ENCODE measurements at places on chromosomes 5 and 9.

- DNase-seq = no peak
Observed at GRCh38 chr9:31243386-31243785, 1141.1 kb upstream of the ACO1 start.

GRCh38 chr5:146273109-146273508, 65.5 kb upstream of the POU4F3 start:
- no peak for DNase-seq

DNA sequence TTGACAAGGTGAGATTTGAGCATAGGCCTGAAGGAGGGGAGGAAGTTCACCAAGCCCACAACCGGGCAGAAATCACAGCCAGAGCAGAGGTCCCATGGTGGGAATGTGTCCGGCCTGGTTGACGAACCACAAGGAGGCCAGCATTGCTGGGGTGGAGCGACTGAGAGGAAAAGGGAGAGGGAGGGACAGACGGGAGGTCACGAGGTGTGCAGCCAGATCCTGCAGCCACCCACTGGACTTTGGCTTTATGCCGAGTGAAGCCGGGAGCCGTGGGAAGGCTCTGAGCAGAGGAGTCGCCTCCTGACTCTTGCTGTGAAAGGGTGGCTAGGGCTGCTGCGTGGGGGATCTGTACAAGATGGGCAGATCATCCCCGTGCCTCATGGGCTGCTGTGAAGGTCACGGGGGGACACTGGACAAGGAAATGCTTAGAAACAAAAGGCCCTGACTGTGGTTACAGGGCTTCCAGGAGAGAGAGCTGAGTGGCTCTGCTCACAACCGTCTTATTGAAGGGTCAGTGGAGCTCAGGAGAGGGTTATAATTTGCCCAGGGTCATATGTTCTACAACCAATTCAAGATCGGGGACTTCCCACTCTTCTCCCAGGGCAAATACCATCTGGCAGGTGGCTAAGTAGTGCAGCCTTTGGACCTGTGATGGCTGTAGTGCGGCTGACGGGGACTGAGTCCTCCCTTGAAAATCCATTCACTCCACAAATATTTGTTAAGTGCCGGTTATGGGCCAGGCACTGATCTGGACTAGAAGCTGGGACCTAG, 15.6 kb upstream of the CD74 start:
- no peak for DNase-seq

DNA sequence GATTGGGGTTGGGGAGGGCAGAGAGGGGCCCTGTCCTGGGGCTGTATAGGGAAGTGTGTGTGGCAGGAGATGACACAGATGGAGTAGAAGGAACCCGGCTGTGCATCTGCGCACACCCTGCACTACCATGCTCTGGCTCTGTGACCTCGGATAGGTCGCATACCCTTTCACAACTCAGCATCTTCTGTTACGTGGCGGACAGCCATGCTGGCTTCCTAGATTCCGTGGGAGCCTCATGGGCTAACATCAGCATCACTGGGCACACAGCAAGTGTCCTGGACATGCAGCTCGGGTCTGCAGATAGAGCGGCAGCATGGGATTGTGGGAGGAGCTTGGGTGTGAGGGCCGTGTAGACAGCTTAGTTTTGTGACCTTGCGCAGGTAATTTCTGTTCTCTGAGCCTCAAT, 9.2 kb downstream of the ARPC5L start:
- DNase-seq = no peak

- DNase-seq = no peak
Observed at GRCh38 chr9:129704807-129705206, 39.4 kb downstream of the PRRX2 start.

DNA sequence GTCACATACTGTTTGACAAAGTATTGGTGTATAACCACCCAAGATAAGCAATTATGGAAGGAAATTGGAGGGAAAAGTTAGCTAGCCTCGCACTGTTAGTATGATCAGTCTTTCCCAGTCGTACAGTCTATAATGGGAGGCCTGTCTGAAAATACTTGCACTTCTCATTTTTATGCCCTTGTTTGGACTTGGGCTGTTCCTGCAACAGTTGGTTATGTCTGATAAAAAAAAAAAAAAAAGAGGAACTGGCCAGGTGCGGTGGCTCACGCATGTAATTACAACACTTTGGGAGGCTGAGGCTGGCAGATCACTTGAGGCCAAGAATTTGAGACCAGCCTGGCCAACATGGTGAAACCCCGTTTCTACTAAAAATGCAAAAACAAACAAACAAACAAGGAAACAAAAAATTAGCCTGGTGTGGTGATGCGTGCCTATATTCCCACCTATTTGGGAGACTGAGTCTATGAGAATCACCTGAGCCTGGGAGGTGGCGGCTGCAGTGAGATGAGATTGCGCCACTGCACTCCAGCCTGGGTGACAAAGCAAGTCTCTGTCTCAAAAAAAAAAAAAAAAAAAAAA, 58.3 kb upstream of the ANKRD33B start:
- DNase-seq = no peak

- no peak for DNase-seq
Observed at GRCh38 chr9:33102551-33103210, 26.2 kb upstream of the SMU1 start.

DNA sequence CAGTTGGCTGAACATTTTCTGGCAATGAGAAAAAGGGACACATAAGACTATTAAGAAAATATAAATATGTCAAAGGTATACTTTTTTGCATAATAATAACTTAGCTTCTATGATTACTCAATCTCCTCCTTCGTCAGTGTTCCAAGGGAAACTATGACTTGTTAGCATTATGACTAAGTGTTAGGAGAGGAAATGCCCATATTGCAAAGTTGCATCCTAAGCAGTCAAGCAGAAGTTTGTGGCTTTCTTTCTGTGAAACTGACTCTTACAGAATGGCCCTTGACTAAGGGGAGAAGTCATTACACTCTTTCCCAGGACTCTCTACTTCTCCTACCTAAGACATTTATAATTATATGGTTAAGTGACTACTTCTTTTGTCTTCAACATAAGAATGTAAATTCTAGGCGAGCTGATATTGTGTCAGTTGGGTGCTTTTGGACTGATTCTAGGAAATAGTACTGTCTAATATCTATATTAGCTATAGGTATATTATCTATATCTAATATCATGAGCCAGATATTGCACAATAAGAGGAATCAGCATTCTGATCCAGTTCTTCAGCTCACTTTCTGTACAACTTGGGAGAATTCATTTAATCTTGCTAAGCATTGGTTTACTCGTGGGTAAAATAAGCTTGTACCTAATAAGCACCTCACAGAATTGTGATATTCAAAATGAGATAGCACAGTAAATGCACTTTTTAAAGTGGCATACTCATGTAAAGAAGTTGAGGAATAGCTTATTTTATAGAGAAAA, 16.4 kb upstream of the SPINK6 start:
- DNase-seq = no peak

All from Peyer's patch (tissue), 4 donors.